NCI-H187 treated with DMSO at 0.1 percent for 48 hours (cell line): ENCODE measurements at places on chromosomes 5 and 9.
A peak's percentile ranks its signal among the peaks of the same experiment; 100 is the strongest.

DNA sequence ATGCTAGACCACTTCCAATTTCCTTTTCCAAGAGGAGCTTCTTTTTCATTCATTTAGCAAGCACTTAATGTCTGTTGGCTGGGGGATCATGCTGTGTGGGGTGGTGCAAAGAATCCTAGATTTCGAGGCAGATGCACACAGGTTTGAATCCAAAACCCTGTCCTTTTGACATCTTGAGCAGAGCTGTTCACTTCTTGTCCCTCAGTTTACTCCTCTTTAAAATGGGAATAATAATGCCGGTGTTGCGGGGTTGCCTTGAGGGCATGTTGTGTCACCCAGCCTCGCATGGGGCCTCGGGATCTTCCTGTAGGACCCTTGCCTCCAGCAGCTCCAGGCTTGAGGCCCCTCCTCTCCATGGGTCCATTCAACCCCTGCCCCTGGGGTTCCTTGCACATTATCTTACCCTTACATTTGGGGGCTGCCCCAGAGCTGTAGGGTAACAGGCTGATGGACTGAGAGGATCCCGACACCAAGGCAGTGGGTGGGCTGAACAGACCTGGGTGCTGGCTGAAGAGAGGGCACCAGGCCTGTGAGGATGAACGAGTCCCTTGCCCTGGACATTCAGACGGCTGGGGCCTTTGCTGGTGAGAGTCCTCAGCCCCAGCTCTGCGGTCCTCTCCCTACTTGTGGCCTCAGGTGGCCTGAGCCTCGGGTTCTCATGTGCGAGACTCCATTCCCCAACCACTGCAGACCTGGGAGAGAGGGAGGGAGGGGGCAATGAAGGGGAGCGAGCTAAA is 145.8 kb downstream of the BARX1 start:
- DNase-seq: no peak

DNA sequence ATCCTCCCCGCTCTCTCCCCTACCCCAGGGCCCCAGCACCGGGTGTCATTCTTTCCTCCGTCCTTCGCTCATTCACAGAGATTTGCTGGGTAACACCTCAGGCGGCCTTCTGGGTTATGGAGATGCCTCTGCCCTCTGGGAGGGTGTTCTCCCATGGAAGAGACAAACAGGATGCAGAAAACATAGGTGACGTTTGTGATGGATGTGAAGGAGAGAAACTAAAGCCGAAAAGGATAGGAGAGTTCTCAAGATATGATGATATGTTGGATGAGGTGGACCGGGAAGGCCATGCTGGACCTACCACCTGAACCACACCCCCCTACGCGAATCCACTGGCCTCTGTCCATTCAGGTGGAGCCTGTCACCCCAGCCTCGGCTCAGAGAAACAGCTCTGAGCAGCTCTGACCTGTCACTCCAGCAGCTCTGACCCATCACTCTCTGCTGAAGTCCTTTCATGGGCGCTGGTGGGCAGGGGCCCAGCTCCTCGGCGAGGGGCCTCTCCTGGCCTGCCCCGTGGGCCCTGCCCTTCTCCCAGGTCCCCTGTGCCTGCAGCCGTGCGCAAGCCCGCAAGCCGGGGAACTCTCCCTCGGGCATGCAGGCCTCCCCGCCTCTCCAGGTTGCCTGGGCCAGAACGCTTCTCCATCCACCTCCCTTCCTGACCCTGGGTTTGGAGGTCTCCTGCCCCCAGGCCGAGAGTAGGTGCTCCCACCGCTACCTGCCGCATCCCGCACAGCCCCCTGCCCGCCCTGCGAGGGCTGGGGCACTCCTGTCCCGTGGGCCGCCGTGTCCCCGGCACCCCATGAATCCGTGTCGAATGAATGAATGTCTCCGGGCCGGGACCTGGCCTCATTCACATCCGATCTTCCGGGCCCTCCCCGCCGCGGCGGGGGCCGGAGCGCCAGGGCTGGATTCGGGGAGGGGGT is 717 bp upstream of the NCS1 start:
- no peak for DNase-seq

DNA sequence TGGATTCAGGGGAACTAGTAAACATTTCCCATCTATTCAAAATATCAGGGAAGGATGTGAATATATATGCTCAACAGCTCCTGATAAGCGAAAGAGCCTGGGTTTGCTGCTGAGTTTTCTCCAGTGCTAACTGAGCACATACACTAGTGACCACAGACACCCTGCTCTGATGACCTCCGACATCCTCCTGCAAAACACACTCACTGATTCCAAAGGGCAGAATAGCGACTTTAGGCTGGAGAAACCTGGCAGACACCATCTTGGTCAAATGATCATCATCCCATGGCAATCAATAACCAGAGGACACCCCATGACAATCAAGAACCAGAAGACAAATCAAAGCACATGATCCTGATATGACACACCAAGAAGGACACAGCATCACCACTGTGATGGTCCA is 9.2 kb upstream of the GADD45G start:
- no peak for DNase-seq

GRCh38 chr5:130078661-130079060 is 174.4 kb downstream of the CHSY3 start:
- DNase-seq: no peak

GRCh38 chr9:137237759-137238726 is 3.0 kb upstream of the TUBB4B start:
- peak; percentile 7 for DNase-seq

- no peak for DNase-seq
These were observed 140.8 kb upstream of the MTAP start for GRCh38 chr9:21661626-21662025.

GRCh38 chr9:109652971-109653370 is 127.0 kb upstream of the PALM2AKAP2 start:
- no peak for DNase-seq

DNA sequence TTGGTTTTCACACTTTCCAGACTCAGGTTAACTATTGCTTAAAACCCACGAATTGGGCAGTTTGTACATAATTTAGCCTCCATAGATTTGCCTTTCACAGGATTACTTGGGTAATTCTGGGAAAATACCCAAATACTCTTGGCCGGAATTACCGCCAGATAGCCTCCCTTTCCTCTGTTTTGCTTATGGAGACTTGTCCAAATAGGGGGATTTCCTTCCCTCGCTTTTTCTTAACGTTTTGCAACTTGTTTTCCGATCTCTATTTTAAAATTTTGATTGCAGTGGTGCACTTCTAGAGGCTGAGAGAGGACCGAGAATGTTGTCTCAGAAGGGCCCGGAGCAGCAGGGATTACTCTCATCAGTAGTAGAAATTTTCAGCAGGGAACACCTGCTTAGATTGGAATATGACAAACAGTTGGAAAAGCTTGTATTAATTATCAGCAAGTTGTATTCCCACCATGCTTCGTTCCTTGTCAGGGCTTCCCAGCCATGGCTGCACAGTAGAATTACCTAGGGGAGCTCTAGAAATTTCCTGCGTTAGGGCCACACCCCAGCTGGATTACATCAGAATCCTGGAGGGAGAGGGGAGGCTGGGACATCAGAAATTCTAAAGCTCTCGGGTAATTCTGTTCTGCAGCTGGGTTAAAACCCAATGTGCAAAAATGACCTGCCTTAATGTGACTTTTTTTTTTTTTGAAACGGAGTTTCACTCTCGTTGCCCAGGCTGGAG is 329.1 kb downstream of the SH3GL2 start:
- no peak for DNase-seq

- DNase-seq: no peak
These were observed 7.9 kb downstream of the MSX2 start for GRCh38 chr5:174732036-174733020.

DNA sequence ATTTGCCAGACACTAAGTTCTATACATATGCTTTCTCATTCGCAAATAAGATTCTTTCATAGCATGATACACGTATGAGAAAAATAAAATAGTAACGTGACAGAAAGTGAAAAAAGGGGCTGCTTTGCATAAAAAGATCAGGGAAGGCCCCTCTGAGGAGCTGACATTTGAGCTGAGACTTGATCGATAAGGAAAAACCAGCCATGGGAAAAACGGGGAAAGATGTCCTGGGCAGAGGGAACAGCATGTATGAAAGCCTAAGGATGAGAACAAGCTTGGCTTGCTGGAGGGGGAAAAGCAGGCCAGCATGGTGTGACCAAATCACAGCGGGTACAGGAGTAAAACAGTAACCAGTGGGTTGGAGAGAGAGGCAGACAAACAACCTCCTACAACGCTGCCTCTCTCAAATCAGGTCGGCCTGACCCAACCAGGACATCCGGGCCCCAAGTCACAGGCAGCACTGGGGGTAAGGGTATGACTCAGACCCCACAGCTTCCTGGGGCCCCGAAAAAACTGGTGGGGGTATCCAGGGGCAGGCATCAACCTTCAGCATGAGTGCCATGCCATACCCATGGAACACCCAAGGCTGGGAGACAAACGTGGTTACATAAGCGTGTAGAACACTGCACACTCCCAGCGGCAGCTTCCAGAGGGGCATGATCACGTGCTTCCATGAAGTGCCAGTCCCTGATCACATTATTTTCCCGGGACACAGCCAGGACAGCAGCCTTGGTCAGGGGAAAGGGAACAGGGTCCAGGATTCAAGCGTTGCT is 2.2 kb downstream of the TNIP1 start:
- no peak for DNase-seq

DNA sequence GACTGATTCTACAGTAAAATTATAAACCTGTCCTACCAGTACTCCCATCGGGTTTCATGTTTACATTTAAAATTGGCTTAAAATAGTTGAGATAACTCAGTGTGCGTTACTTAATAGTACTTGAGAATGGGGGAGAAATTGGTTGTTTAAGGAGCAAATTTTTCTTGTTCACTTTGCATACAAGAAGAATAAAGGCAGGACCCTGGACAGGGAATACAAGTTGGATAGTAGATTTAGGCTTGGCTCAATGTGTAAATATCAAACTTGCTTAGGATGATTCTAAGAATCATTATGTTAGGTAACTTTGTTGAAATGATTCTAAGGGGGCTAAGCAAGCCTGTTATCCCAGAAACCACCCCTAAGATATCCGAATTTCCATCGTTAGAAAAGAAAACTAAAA is 448.4 kb upstream of the TLE4 start:
- no peak for DNase-seq

GRCh38 chr9:91948597-91949391 is 1.2 kb downstream of the ROR2 start:
- DNase-seq: no peak

DNA sequence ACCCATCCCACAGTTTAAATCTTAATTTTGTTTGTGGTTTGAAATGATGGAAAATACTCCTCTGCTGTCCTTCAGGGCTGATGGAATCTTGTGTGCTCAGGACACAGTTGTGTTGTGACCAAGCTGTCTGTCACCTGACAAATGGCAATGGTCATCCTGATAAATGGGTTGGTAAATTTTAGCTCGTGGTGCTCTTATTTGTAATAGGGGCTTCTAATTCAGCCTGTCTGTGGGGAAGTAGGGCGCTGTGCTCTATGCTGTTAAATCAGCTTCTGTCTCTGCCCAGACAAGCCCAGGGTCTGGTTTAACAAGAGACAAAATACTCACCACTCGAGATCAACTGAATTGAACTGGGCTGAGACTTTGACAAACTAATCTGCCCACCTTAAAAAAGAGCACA is 4.5 kb downstream of the LRRTM2 start:
- no peak for DNase-seq

GRCh38 chr9:97474372-97474925 is 27.0 kb upstream of the TMOD1 start:
- DNase-seq: no peak

GRCh38 chr5:95220381-95220780 is 64.5 kb downstream of the MCTP1 start:
- no peak for DNase-seq

DNA sequence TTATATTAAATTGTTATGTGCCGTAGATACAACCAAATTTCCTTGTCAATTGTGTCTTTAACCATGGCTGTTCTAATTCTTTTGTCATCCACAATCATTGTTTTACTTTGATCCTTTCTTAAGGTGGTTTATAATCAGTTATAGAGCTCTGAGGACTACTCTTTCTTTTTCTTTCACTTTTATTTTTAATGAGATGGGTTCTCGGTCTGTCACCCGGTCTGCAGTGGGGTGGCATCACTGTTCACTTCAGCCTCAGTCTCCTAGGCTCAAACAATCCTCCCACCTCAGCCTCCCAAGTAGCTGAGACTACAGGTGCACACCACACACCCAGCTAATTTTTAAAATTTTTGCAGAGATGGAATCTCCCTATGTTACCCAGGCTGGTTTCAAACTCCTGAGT is 74.2 kb downstream of the ANXA2R start:
- no peak for DNase-seq

GRCh38 chr9:77710965-77711648 is 63.0 kb upstream of the GNA14 start:
- no peak for DNase-seq

DNA sequence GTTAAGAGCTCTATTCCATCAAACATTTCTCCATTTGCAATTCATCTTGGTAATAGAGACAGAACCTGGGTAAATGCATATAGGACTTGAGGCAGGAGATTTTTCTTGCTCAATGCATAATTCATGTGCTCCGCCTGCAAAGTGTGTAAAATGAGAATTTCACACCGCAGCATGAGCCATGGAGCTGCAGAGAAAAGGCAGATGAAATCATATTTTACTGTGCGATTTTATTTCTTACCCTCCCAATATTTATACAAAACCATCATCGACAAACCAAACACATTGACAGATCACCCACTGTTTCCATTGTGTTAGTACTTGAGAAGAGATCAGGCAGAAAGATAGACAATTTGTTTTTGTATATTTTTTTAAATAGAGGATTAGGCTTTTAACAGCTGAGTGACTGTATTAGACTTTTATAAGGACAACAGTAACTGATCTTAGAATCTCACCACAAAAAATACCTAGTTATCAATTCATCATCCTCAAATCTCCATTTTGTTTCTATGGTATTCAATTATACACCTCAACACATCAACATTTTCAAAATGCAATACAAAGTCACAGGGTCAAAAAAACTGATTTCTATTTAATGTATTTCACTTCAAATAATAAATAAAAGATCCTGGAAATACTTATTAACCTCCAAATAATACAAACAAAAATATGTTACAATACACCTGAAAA is 191.1 kb downstream of the AP3B1 start:
- no peak for DNase-seq

GRCh38 chr9:123946101-123946821 is 16.3 kb upstream of the DENND1A start:
- no peak for DNase-seq

GRCh38 chr5:45454114-45454513 is 242.1 kb downstream of the HCN1 start:
- DNase-seq: no peak

DNA sequence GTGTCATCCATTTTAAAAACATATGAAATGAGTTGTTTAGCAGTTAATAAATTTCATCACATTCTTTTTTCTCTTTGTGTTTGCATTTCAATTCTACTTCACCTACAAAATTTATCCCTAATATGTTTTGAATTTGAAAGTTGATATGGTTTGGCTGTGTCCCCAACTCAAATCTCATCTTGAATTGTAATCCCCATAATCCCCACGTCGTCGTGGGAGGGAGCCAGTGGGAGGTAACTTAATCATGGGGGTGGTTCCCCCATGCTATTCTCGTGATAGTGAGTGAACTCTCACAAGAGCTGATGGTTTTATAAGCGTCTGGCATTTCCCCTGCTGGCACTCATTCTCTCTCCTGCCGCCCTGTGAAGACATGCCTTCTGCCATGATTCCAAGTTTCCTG is 200.1 kb downstream of the EPB41L4A start:
- DNase-seq: no peak

- DNase-seq: no peak
These were observed 53.0 kb downstream of the GADD45G start for GRCh38 chr9:89657765-89658164.
